ENCODE measurements at places on chromosomes 11 and 22. TPM values are rescaled to one million over a fixed set of nuclear protein-coding genes. Genes with fewer than 3 reads are reported as not detected.
A peak's percentile ranks its signal among the peaks of the same experiment; 100 is the strongest.

The HORMAD2 gene
- not detected for total RNA-seq

DNA sequence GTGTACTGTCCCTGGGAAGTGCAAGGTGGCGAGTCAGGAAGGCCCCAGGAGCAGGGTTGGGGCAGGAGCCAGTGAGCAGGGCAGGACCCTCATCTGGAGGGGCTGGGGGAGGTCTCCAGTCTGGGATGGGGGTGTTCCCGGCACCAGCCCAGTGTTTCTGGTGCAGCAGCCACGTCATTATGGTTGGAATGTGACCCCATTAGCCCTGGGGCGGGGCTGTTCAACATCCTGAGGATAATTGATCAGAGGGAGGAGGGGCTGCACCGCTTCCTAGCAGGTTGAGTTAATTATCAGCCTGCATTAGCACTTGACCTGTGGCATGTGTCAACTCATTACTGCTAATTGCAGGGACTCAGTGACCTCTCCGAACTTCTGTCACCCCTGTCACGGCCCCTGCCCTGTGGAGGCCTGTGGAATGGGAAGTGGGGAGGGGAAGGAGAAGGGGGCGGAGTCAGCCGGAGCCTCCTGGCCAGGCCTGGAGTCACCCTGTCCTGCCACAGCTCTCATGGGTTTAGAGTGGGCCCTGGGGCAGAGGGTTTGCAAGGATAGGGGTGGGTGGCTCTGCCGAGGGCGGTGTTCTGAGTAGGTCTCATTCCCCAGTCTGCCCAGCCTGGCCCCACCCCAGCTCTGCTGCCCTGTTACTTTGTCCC is 52.8 kb upstream of the CCDC188 start:
- DNase-seq, result peak; percentile 31

- no peak for DNase-seq
Observed at GRCh38 chr22:44217346-44217745, 36.6 kb downstream of the PARVG start.

The PLAAT2 gene
- not detected for total RNA-seq

DNA sequence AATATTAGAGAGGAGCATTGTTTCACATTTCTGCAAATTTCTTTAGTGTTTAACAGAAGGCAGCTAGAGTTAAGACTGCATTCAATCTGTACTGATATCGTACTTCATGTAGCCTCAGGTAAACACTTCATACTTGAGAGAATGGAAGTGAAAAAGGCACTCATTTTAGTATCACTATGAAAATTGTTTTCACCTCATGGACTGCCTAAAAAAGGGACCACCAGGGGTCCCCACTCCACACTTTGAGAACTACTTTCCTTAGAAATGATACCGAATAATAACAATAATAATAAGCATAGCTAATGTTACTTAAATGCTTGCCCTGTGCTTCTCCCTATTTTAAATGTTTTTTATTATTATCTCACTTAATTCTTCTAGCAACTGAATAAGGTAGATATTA is 95.1 kb downstream of the BLID start:
- no peak for DNase-seq

The SMTNL1 gene
- not detected for total RNA-seq

DNA sequence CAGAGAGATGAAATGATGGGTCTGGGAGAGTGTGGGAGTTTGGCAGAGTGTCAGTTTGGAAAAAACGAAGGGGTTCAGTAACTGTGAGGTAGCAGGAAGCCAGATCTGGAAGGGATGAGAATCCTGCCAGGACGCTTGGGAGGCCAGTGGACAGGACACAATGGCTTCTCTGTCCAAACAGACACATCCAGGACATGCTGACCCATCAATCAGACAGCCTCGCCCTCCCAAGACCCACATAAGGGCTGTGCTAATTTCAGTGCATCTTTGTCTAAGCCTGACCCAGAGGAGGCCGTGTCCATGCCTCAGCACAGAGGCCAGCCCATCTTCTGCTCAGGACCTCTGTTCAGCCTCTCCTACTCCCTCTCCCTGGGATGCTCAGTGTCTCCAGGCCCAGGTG is 576.5 kb upstream of the B3GAT1 start:
- no peak for DNase-seq

- no peak for DNase-seq
Observed at GRCh38 chr22:36911887-36912661, 1.4 kb upstream of the CSF2RB start.

All from kidney epithelial cell (primary cell).